ENCODE measurements at places on chromosomes 7 and 10.

- DNase-seq, result peak; percentile 62
Observed at GRCh38 chr7:131027287-131027773, 293.3 kb upstream of the KLF14 start.

DNA sequence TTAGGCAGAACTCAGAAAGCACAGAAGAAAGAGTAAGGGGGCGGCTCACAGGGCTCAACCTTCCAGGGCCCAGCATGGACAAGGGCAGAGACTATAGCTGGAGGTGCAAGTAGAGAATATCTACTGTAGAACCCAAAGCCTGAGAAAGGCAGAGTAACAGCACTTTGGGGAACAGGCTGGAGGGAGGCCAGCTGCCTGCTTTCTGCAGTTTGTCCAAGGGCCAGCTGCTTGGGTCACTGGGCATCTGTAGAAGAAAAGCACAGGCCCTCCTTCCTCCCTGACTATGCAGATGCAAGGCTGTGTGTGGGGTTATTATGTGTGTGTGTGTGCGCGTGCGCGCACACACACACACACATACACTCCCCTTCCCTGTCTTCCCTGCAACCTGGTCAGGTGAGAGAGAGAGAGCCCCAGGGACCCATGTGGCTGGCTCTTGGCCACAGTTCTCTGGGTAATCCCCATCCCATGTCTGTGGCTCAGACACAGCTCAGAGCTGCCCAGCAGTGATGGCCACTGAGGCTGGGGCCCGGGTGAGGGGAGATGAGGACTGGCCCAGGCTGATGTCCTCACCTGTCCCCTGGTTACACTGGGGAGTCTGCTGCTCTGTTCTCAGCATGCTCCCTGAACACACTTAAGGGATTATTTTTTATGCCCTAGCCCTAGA lies 9.0 kb downstream of the ADRA2A start:
- peak; percentile 1 for DNase-seq

DNA sequence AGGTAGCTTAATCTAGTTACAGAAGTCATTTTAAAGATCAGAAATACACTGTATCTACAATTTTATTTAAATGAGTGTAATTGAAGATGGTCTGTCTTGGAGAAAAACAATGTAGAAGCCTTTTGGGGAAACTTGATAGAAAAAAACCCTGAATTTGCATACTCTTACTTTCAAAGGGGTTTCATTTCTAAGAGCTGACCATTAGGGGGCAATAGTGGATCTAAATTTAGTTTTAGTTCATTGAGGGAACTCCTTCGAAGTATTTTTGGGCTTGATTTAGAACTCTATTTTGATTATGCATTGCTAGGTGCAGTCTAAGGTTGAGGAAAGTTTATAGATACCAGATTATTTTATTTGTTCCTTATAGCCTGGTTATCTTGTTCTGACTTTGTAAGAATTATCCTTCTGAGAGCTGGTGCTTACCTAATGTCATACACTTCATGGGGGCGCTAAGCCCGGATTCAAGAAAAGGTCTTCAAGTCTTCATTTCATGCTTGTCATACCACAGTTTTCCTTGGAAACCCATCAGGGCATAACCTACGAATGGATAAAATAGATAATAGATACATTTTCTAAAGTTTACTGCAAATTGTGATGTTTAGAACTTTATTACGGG lies 69.1 kb upstream of the MXI1 start:
- no peak for DNase-seq

- DNase-seq, result no peak
Observed at GRCh38 chr10:76885816-76886215, 751.8 kb downstream of the KCNMA1 start.

GRCh38 chr7:158085741-158086695 lies 501.6 kb downstream of the PTPRN2 start:
- no peak for DNase-seq

- DNase-seq, result no peak
Observed at GRCh38 chr10:129915526-129916378, 48.3 kb downstream of the EBF3 start.

DNA sequence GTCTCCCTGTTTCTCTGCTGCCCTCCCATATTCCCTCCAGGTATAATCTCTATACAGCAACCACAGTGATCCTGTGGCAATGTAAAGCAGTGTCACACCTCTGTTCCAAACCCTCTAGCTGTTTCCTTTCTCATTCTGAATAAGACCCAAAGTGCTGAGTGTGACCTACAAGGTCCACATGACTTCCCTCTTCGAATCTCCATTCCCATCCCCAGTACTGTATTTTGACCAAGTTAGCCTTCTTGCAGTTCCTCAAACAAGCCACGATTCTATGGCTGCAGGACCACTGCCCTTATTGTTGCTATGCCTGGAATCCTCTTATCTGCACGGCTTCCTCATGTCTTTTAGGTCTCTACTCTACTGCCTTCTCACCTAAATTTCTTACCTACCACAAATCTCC lies 291.9 kb downstream of the DOCK4 start:
- DNase-seq, result no peak

- DNase-seq, result no peak
Observed at GRCh38 chr10:5876181-5876768, 13.4 kb downstream of the ANKRD16 start.

GRCh38 chr7:89800761-89801160 lies 353.5 kb upstream of the STEAP1 start:
- no peak for DNase-seq

DNA sequence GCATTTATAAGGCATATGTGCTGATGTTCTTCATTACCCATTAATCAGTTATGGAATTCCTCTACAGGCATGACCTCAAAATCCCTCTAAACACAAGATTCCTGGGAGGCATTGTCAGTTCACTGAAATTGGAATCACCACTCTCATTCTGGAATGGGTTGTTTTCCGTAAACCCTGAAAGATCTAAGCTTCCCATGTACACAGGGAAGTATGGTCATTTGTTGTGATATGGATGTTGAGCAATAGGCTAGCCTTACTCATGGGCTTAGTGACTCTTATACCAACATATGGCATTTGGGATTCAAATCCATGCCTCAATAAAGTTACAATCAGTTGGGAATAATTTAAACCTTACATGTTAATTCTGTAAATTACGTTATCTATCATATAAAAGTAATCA lies 258.0 kb downstream of the XPNPEP1 start:
- DNase-seq, result no peak

GRCh38 chr7:92729172-92729571 lies 107.2 kb downstream of the CDK6 start:
- no peak for DNase-seq
